PC-9 (cell line): ENCODE measurements at places on chromosomes 6 and 20. TPM values are rescaled to one million over a fixed set of nuclear protein-coding genes. Genes with fewer than 3 reads are reported as not detected.

CGA gene
- not detected in 2 replicates for total RNA-seq

PAK5 gene
- not detected in 2 replicates for total RNA-seq

FAM83C gene
- not detected in 2 replicates for total RNA-seq

FILIP1 gene
- 0.15 TPM in 1 of 2 replicates, not detected in the other for total RNA-seq

RIMS4 gene
- 0.13 and 0.15 TPM in 2 replicates for total RNA-seq

ELOVL2 gene
- 0.23 and 0.41 TPM in 2 replicates for total RNA-seq

AKAP7 gene
- total RNA-seq: 3.8 and 4.5 TPM in 2 replicates

APCDD1L gene
- total RNA-seq: 2.4 and 3.0 TPM in 2 replicates

RFX6 gene
- total RNA-seq: not detected in 2 replicates

ENPP3 gene
- total RNA-seq: not detected in 2 replicates

ENPP4 gene
- 6.2 and 7.1 TPM in 2 replicates for total RNA-seq

EEF1A2 gene
- total RNA-seq: 75.2 and 90.2 TPM in 2 replicates

MATN4 gene
- 0.33 and 0.60 TPM in 2 replicates for total RNA-seq

LZTS3 gene
- total RNA-seq: 10.4 and 17.6 TPM in 2 replicates

ZBTB12 gene
- total RNA-seq: 16.2 and 20.3 TPM in 2 replicates

NR2E1 gene
- not detected in 2 replicates for total RNA-seq

BNIP5 gene
- total RNA-seq: not detected in 2 replicates

TLDC2 gene
- not detected in 2 replicates for total RNA-seq
